Psoas muscle (tissue), 8 donors: ENCODE measurements at places on chromosomes 7 and 10.
A peak's percentile ranks its signal among the peaks of the same experiment; 100 is the strongest.

DNA sequence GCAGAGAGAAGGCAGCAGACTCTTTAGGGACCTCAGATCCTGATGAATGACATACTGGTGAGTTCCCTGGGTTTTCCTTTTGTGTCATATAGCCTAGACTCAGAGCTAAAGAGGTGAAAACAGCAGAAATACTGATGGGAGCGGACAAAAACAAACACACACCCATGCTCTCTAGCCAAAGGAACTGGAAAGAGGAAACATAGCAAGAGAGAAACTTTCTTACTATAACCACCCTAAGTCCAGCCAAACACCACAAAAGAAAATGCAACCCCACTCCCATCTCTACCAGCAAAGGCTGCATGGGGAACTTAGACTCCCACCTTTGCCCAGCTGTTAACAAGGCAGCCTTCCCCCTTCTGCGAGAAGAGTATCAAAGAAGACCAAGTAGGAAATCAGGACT is 16.3 kb downstream of the GSAP start:
- DNase-seq, result no peak

DNA sequence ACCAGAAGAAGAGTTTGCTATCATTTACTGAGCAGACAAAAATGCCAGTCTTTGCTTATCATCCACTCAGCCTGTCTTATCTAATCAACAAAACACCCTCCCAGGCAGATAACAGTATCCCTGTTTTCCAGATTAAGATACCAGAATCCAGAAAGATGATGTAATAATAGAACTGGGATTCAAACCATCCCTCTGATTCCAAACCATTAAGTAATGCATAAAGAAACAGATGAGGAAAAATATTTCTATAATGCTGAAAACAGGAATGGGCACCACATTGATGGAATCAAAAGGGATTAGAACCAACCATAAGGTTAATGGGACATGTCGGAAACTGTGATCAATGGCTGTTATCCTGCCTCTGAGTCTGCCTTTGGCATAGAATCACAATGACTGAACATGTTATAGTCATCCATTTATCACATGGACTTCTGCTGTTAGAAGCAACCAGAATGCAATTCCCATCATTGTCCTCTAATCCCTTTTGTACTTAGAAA is 92.1 kb upstream of the RSU1 start:
- DNase-seq, result no peak

GRCh38 chr10:121087129-121087528 is 236.0 kb downstream of the WDR11 start:
- DNase-seq, result no peak

DNA sequence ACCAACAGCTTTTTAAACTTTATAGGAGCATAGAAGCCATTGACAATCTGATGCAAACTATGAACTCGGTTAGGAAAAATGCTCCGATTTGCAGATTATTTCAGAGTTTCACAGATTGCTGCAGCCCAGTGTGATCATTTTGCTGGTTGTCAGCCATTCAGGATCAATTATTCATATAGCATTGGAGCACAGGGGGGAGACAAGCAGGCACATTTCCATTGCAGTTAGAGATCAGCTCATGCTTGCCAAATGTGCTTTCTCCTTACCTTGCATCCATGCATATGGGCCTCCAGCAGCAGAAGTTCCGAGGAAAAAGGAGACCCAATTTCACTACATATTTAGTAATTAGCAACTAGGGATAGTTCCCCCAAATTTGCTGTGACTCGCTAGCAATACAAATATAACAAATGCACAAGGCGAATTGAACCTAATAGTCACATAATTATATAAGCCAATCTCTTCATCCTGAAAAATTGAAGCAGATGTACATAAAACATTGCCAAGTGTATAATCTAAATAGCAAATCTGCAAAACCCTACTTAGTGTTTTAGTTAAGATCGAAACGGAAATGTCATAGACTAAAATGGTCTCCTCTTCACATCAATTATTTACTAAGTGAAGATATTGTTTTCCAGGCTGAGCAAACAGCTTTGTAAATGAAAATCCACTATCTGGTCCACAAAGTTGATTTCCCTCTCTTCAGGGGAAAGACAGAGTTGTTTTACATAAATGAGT is 49.5 kb upstream of the RSU1 start:
- no peak for DNase-seq

DNA sequence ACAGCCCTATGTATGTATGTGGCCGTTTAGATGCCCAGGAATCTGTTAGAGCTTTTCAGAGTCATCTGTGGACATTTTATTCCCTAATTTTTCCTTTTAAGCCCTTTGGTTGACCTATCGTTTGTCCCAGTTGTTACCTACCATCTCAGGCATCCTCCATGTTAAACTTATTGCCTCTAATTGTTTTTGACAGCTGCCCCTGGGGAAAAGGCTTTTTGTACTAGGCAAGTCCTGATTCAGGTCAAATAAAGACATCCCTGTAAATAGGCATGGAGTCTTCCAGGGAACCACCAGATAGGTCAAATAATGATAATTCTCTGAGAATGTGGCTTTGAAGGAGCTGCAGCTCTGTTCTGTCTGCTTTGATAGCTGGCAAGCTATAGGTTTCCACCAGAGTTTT is 87.7 kb upstream of the CYP26C1 start:
- no peak for DNase-seq

DNA sequence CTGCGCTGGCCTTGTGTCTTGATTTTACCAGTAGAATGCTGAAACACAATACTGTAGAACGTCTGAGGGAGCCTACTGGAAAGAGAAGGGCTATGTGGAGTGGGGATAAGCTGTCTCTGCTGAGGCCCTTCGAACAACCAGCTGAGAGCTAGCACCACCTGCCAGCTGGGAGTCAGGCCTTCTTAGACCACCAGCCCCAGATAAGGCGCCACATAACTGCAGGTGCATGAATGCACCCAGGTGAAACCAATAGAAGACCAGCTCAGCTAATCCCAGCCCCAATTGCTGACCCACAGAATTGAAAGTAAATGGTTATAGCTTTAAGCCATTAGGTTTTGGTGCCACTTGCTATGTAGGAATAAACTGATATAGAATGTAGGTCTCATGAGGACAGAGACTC is 438.4 kb downstream of the ADRA2A start:
- DNase-seq, result no peak

DNA sequence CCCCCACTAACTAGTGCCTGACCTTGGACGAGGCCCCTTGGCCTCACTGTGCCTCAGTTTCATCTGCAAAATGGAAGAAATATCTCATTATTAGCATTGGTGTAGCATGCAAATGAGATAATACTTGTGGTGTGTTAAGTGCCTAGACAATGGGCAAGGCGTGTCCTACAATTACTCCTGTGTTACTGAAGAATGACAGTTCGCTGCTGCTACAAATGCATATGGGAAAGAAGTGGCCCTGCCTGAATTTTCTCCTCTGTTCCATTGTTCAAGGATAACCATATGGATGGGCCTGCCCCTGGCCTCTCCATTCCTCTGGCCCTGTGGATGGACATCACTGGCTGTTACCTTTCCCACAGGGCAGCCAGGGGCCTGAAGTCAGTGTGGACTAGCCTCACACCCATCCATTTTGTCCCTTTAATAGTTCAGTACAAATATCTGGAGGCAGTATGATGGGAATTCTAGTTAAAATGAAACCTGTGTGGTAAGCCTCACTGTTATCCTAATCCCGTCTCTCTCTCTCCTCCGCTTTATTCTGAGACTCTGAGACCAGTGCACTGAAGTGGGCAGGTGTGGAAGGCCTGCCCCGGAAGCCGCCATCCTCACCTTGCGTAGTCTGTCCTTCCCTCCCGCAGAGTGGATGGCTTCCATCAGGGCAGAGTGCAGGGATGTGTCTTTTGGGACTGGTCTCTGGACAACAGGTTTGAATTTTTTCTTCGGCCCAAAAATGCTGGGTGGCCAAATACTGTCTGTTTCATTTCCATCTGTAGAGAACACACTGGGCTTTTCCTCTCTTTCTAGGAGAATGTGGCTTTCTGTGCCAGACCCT is 244.6 kb upstream of the GRB10 start:
- DNase-seq, result no peak

DNA sequence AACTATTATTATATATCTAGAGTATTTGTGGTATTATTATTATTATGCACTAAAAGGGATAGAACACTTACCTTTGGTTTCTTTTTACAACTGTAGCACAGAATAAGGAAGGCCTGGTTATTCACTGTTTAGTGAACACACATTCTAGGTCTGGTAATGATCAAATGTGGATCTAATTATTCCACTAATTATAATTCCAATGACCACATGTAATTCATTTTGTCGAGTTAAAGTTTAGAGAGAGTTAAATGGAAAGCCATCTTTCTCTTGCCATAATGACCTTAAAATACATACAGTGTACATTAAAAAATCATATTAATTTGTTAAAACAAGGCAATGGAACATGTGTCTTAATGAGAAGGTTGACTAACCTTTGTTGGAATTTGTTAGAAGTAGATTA is 147.8 kb downstream of the SEM1 start:
- no peak for DNase-seq

GRCh38 chr7:131897016-131897789 is 340.8 kb upstream of the PODXL start:
- DNase-seq, result no peak

- no peak for DNase-seq
Observed at GRCh38 chr10:11595395-11595692, 16.1 kb downstream of the USP6NL start.

- no peak for DNase-seq
Observed at GRCh38 chr10:12549297-12549696, 199.9 kb downstream of the CAMK1D start.

DNA sequence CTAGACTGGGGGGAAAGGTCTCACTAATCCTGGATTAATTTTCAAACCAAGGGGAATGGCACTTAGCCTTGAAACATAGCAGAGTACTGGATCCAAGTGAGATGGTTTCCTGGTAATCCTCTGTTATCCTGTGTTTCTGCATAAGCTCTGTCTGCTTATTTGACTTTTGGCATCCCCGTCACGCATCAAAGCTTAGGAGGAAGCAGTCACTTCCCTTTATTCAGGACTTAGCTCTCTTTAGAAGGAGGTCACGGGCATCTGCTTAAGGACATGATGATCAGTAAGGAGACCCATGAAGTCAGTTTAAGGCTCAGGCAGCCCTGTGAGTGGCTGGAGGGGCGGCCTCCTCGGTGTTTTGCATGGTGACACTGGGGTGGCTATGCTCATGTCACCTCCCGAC is 30.0 kb downstream of the TSPAN15 start:
- no peak for DNase-seq

GRCh38 chr7:142131439-142132185 is 20.1 kb downstream of the MGAM2 start:
- no peak for DNase-seq

GRCh38 chr7:130277763-130278643 is 11.3 kb downstream of the CPA2 start:
- DNase-seq, result peak; percentile 41

GRCh38 chr10:104867966-104868598 is 227.0 kb downstream of the SORCS3 start:
- no peak for DNase-seq
